ENCODE measurements at places on chromosomes 2 and 18. TPM values are rescaled to one million over a fixed set of nuclear protein-coding genes. Genes with fewer than 3 reads are reported as not detected.

- no peaks in the 10 kb centered on the region for H3K4me1 ChIP-seq
- H3K4me3 ChIP-seq = no peak overlapping the region
- peaks cover 4% of the 10 kb centered on the region for H3K27me3 ChIP-seq
- H3K27ac ChIP-seq = no peak overlapping the region
- no peaks in the 10 kb centered on the region for H3K36me3 ChIP-seq
- DNase-seq = no peak
Measured at GRCh38 chr2:142874293-142874814, 3.1 kb upstream of the KYNU start.

GRCh38 chr2:215573496-215573895, 137.6 kb upstream of the FN1 start:
- no peak for DNase-seq
- H3K4me3 ChIP-seq = no peak overlapping the region
- no peaks in the 10 kb centered on the region for H3K4me1 ChIP-seq

- H3K27me3 ChIP-seq = no peaks in the 10 kb centered on the region
- H3K4me3 ChIP-seq = no peak overlapping the region
Measured at GRCh38 chr2:189858291-189858690, 74.0 kb downstream of the PMS1 start.

DNA sequence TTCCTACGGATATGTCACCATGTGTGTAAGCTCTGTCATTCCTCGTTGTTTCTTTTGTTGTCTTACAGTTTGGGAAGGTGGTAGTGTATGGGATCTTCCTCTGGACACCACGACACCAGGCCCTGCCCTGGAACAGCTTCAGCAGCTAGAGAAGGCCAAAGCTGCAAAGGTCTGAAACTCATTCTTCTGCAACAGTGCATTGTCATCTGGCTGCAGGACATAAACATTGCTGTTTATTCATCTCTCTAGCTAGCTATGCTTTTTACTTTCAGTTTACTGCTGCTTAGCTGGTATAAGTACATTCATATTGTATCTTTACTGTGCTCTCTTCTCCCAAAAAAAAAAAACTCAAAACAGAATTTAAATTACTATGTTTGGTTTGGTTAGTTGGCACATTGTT, 39.2 kb upstream of the KCNJ13 start:
- no peak overlapping the region for H3K27ac ChIP-seq
- peaks cover 67% of the 10 kb centered on the region for H3K36me3 ChIP-seq
- peaks cover 4% of the 10 kb centered on the region for H3K4me1 ChIP-seq
- DNase-seq = no peak
- H3K4me3 ChIP-seq = no peak overlapping the region

- no peaks in the 10 kb centered on the region for H3K36me3 ChIP-seq
- DNase-seq = no peak
- H3K27me3 ChIP-seq = peaks cover 17% of the 10 kb centered on the region
- H3K4me1 ChIP-seq = no peaks in the 10 kb centered on the region
Measured at GRCh38 chr2:119455066-119455718, 23.5 kb downstream of the TMEM37 start.

- no peaks in the 10 kb centered on the region for H3K36me3 ChIP-seq
- no peaks in the 10 kb centered on the region for H3K4me1 ChIP-seq
- peaks cover 3% of the 10 kb centered on the region for H3K27me3 ChIP-seq
- no peak overlapping the region for H3K27ac ChIP-seq
- no peak overlapping the region for H3K4me3 ChIP-seq
Measured at GRCh38 chr2:71190656-71191569, 36.0 kb downstream of the PAIP2B start.

DNA sequence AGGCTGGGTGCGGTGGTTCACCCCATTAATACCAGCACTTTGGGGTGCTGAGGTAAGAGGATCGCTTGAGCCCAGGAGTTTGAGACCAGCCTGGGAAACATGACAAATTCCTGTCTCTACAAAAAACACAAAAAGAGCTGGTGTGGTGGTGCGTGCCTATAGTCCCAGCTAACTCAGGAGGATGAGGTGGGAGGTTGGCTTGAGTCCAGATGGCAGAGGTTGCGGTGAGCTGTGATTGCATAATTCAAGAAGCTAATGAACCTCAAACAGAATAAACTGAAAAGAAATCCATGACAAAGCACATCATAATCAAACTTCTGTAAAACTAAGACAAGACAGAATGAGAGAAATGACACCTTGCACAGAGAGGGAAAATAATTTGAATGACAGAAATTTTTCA, 54.8 kb downstream of the SEMA4F start:
- DNase-seq = no peak
- no peaks in the 10 kb centered on the region for H3K36me3 ChIP-seq
- no peak overlapping the region for H3K27ac ChIP-seq
- no peaks in the 10 kb centered on the region for H3K4me1 ChIP-seq

GRCh38 chr2:204205538-204205937, 269.0 kb downstream of the ICOS start:
- H3K27me3 ChIP-seq = peaks cover 28% of the 10 kb centered on the region
- no peaks in the 10 kb centered on the region for H3K36me3 ChIP-seq
- no peaks in the 10 kb centered on the region for H3K4me1 ChIP-seq
- DNase-seq = no peak

DNA sequence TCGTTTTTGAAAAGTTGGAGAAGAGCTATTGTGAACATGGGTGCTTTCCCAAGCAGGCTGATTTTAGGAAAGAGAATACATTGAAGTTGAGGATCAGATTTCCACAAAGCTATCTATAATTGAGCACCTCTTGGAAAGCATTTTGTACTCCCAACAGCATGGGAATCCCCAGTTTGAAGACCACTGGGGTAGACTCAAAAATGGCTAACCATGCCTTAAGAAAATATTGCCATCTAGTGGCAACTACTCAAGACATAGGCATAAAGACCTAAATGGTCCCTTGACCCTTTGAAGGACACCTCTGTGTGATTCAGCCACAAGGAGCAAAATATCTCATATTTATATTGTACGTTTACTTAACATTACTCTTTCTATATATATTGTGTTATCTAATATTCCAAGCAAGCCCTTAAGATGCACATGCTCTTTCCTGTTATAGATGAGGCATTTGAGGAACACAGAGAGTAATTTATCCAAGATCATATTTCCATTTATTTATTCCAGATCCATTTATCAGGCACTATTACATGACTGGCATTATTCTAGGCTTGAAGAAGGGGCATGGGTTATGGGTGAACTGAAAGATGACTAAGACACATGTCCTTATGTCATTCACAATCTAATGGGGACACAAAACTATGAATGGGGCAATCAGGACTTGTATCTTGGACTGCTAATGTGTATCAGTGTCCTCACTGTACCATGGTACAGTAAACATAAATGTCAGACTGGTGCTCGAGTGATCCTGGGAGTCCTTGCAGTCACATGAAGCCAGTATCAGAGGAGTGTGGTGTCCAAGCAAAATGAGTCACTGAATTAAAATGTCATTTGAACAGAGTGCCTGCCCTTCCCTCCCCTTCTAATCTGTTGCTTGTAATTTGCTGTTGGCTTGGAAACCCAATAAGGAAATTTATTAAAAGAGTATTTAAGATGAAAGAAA, 121.0 kb upstream of the XPO1 start:
- no peak overlapping the region for H3K4me3 ChIP-seq
- H3K27ac ChIP-seq = no peak overlapping the region
- no peaks in the 10 kb centered on the region for H3K27me3 ChIP-seq
- peaks cover 9% of the 10 kb centered on the region for H3K4me1 ChIP-seq

DNA sequence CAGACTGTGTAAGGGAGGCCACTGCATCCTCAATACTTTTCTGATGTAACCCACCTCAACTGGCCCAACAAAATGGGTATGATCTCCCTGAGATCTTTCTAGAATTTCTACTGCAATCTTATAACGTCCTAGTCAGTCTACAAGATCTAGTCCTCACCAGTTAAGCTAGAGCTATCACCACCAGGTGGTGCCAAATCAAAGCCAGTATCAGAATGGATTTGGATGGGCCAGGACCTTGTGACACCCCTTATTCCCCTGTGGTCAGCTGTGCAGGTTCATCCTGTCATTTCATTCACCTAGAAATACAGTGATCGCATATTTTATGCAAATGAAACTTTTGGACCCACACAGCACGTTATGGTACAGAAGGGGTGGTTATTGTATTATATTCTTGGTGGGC, 90.3 kb downstream of the OLA1 start:
- H3K27ac ChIP-seq = no peak overlapping the region
- H3K27me3 ChIP-seq = no peaks in the 10 kb centered on the region
- peaks cover 13% of the 10 kb centered on the region for H3K36me3 ChIP-seq
- H3K4me1 ChIP-seq = peaks cover 1% of the 10 kb centered on the region

DNA sequence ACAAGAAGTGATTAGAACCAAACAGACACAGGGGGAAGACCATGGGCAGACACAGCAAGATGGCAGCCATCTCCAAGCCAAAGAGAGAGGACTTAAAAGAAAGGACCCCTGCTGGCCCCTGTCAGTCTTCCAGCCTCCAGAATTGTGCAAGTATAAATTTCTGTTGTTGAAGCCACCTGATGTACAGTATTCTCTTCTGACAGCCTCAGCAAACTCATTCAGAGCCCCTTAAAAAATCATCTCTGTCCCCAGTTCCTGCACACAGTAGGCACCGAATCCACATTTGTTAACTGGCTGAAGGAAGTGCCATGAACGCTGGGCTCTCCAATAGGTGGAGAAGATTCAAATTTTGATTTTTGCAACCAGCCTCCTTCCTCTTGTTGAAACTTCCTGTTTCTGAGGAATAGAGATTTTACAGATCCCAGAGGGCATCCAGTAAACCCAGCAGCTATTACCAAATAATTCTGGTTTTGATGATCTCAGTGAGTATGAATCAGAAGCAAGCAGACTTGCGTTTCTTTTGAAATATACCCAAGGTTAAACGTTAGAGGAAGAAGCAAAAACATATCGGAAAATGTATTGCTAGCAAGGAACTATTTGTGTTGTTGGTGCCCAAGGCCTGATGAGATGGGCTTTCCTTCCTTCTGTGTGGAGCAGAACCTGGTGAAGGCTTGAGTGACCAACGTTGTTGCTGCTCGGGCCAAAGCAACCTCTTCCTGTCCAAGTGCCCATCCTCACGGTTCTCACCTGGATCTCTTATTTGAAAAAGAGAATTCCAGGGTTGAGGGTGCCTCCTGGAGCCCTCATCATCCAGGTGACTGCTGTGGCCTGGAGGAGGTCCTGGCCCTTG, 47.7 kb upstream of the PLB1 start:
- H3K4me3 ChIP-seq = no peak overlapping the region
- H3K36me3 ChIP-seq = no peaks in the 10 kb centered on the region
- peak overlapping the region; percentile 86 for H3K27ac ChIP-seq
- H3K27me3 ChIP-seq = no peaks in the 10 kb centered on the region
- peaks cover 72% of the 10 kb centered on the region for H3K4me1 ChIP-seq
- no peak for DNase-seq

The AQP4 gene
- not detected for total RNA-seq

The SUCLG1 gene
- total RNA-seq = 69.0 TPM

The HOXD13 gene
- not detected for total RNA-seq

The CXCR1 gene
- 2.7 TPM for total RNA-seq
